Cardiac septum (tissue), 1 donor: ENCODE measurements at places on chromosomes 4 and X.

DNA sequence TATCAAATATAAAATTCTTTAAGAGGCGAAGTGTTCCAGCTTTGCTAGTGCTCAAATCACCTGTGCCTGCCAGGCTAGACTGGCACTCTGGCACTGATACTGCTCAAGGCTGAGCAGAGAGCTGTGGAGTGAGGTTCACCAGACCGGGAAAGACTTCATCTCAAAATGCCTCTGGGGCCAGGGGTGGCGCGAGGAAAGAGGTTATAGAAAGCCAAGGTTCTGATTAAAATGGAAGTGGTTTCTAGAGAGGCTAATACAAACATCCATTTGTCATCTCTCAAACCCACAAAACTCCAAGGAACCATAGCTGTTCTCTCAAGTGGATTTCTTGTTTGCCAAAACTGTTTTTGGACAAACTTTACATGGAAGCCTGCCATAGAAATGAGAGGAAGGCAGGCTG is 41.5 kb downstream of the F11 start:
- no peak for DNase-seq

DNA sequence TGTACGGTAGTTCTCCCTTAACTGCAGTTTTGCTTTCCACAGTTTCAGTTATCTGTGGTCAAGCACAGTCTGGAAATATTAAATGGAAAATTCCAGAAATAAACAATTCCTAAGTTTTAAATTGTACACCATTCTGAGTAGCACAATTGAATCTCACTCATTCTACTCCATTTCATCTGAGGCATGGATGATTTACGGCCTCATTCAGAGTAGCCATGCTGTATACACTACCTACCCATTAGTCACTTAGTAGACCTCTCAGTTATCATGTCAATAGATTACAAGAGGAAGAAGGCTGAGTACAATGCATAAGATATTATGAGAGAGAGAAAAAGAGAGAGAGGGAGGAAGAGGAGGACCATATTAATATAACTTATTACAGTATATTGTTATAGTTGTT is 77.5 kb downstream of the ENOX2 start:
- DNase-seq = no peak

GRCh38 chr4:15504041-15504440 is 34.4 kb downstream of the CC2D2A start:
- DNase-seq = no peak

- DNase-seq = no peak
Measured at GRCh38 chrX:9392445-9392844, 72.4 kb upstream of the TBL1X start.

- DNase-seq = peak; percentile 74
Measured at GRCh38 chr4:6470502-6471306, 1.7 kb downstream of the PPP2R2C start.

GRCh38 chrX:95945528-95945927 is 739.1 kb upstream of the DIAPH2 start:
- no peak for DNase-seq

- DNase-seq = no peak
Measured at GRCh38 chr4:93658443-93658842, 170.1 kb upstream of the ATOH1 start.

DNA sequence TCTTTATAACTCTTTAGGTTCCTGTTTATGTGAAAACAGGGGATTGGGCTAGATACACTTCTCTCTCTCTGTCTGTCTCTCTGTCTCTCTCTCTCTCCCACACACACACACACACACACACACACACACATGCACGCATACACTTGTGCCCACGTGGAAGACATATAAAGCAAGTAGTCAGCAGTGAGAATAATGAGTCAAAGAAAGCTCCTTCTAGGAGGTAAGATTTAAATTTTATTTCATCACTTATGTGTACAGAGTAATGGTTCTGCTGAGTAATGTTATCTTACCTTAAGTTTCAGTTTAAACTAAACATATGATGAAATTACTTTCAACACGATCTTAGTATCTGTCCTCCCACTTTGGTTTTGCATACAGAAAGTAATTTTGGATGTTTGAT is 243.0 kb upstream of the TEX13A start:
- no peak for DNase-seq

- no peak for DNase-seq
Measured at GRCh38 chr4:108175966-108176365, 7.2 kb upstream of the LEF1 start.

- no peak for DNase-seq
Measured at GRCh38 chr4:18294021-18294420, 272.5 kb upstream of the LCORL start.

- DNase-seq = no peak
Measured at GRCh38 chr4:151297170-151297569, 20.2 kb downstream of the PRSS48 start.

- no peak for DNase-seq
Measured at GRCh38 chr4:52265781-52266525, 214.8 kb downstream of the SPATA18 start.

DNA sequence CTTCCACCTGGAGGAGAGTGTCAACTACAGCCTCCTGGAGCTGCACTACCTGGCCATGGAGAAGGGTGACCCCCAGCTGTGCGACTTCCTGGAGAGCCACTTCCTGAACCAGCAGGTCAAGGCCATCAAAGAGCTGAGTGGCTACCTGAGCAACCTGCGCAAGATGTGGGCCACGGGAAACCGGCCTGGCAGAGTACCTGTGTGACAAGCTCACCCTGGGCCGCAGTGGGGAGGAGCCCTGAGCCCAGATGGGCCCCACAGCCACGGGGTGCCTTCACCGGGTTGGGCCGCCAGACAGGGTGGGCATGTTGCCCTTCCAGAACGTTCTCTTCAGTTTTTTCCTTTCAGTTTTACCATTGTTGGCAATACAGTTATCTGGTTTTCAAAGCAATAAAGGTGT is 15.2 kb upstream of the FAM47A start:
- DNase-seq = no peak
